ENCODE measurements at places on chromosomes 13 and 19.

DNA sequence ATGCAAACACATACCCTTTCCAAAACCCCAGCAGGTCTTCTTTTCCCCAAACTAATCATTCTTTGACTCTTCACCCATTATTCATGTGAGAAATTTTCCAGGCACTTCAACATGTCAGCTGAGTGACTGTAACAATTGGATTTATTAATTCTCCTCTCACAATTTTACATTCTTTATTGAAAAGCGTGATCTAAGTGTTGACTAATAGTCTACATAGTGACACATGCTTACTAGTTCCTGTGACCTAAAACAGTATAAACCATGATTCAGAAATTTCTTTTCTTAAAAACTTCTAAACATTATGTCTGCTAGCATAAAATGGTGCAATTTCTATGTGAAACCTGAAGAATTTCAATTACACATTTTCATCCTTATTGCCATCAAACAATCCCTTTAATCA, 532.3 kb downstream of the GPC5 start:
- DNase-seq: no peak

DNA sequence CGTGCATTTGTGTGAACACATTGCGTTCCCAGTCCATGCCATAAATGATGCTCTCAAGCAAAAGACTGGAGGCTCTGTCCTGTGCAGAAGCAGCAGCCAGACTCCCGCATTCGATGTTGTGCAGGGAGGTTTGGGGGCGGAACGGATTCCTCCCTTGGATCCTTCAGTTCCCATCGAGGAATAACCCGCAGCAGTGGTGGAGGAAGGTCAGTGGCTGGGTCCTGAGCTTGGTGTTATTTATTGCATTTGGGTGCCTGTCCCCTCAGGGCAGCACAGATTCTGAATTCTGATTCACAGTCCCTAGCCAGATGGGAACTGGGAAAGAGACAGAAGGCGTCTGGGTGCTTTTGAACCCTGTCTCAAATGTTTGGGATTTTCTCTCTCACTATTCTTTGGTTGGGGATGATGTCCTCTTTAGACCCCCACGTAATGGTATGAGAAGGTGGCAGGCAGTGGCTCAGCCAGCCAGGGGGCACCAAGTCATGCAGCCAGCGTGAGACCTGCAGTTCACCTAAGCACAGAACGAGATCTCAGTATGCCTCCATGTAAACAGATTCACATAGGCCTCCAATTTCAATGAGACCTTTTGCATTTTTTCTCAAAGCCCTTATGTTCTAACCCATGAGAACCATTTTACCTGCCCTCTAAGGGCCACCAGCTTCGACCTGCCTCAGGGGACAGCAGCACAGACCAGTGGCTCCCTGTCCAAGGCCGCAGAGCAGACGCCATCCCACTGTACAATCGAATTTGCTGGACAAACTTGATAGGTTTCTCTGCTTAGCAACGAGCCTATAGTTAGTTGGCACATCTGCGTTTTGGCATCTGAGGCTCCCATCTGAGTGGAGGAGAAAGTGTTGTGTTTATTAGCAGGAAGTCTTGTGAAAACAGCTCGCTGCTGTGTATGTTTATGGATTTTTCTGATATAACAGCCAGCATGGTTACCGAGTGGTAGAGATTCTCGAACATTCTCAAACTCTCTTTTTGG, 17.8 kb downstream of the KCTD15 start:
- DNase-seq: no peak

GRCh38 chr13:98800078-98800477, 47.6 kb upstream of the SLC15A1 start:
- DNase-seq: no peak

GRCh38 chr13:52387721-52388120, 18.3 kb downstream of the THSD1 start:
- no peak for DNase-seq

GRCh38 chr13:44283600-44283999, 90.0 kb upstream of the SERP2 start:
- DNase-seq: no peak

DNA sequence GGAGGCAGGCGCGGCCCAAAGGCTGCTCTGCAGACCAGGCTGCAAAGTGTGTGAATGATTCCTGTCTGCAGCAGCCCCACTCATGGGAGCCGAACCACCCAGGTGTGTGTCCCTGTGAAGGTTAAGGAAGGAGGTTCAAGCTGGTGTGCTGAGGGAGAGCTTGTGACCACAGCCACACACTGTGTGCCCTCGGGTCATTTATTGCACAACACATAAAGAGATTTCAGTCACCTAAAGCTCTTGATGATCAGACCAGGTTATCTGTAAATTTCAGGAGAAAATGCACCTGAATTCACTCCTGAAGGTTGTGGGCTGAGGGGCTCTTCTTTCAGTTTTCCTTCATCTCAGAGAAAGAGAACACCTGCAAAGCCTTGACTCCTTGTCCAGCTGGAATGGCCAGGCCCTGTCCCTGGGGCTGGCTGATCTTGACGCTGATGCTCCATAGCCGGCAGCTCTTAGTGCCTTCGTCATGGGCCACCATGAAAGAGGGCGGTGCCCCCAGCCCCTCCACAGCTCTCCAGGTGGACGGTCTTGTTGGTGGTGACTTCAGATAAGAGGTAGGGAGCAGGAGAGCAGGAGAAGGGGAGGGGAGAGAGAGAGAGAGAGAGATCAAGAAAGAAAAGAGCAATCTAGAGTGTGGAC, 110.8 kb upstream of the C1QTNF9B start:
- no peak for DNase-seq

DNA sequence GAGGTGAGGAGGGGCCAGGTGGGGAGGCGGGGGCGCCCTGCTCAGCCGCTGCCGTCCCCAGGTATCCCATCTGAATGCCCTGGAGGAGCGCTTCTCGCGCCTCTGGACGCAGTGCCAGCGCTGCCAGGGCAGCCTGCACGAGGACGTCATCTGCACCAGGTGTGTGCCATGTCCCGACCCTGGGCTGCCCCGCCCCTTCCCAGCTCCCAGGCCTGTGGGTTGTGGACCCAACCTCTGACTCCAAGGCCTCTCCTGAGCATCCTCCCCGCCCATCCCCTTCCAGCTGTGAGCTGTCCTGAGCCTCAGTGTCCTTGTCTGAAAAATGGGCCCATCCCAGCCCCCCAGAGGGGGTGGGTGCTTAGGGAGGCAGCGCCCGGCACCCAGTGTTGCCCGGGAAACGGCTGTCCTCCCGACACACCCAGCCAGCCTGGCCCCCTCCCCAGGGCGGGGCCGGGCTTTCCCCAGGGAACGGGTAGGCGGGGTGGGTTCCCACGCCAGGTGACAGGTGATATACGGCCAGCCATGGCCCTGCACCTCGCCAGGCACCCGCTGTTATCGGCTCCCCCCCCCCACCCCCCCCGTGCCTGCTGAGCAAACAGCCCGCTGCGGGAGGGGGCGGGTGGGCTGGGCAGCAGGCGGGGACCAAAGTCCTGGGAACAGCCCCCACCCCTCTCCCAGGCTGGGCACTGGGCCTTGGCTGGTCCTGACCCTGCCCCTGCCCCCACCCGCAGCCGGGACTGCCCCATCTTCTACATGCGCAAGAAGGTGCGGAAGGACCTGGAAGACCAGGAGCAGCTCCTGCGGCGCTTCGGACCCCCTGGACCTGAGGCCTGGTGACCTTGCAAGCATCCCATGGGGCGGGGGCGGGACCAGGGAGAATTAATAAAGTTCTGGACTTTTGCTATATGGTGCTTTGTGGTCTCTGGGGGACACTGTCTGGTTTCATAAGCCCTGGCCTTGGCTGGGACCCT, 1.3 kb upstream of the SPIB start:
- DNase-seq: no peak

GRCh38 chr13:72185776-72186175, 318.8 kb upstream of the DACH1 start:
- DNase-seq: no peak

GRCh38 chr13:114143806-114144605, 11.6 kb upstream of the RASA3 start:
- DNase-seq: no peak

- no peak for DNase-seq
These were observed 1.3 kb downstream of the RPL18A start for GRCh38 chr19:17860993-17861360.

GRCh38 chr19:21323000-21323399, 6.2 kb downstream of the ZNF708 start:
- no peak for DNase-seq
